ENCODE measurements at places on chromosomes 7 and 10.

GRCh38 chr7:6402041-6402440, 45.7 kb downstream of the DAGLB start:
- DNase-seq = no peak

DNA sequence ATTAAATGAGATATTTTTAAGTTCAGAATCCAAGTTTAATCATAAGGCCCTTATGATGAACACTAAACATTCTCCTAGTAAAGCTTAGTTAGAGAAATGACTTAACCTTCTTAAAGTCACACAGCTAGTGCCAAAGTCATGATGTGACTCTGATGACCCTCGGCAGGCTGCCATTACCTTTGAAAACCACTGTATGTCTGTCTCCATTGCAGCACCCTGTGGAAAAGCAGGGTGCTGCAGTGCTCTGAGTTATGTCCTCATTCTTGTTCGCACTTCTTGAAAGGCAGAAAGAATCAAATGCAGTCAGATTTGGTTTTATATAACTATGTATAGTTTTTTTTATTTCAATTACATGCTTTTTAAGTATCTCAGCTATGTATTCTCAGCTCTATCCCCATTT, 105.0 kb downstream of the PHTF2 start:
- no peak for DNase-seq

- no peak for DNase-seq
Observed at GRCh38 chr7:137443616-137444015, 100.1 kb upstream of the PTN start.

GRCh38 chr7:134701272-134701671, 54.6 kb downstream of the BPGM start:
- DNase-seq = no peak

DNA sequence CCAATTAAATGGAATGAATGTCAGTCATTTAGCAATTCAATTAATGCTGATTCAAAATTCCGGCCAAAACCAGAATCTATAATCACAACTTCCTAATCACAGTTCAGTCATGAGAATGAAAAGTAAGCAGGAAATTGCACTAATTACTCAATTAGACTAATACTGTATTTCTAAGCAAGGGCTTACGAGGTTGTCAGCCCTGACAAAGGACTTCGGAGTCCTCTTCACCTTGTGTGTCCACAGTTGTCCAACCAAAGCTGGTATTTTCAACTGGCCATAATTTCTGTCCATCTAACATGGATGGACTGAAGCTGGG, 17.4 kb downstream of the CPA1 start:
- no peak for DNase-seq

DNA sequence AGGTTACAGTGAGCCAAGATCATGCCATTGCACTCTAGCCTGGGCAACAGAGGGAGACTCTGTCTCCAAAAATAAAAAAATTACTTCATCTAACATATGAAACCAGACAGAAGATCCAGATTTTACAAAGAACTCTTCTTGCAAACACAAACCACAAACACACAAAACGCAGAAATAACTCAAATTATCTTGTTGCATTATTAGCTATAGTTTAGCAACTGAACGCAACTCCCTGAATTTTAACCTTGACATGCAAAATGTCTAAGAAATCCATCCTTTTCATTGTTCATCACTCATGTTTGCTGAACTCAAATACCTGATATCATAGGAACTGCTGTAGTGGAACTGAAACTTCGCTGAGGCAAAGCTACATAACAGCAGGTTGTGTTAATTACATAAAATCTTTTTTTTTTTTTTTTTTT, 64.1 kb downstream of the MICU1 start:
- no peak for DNase-seq

DNA sequence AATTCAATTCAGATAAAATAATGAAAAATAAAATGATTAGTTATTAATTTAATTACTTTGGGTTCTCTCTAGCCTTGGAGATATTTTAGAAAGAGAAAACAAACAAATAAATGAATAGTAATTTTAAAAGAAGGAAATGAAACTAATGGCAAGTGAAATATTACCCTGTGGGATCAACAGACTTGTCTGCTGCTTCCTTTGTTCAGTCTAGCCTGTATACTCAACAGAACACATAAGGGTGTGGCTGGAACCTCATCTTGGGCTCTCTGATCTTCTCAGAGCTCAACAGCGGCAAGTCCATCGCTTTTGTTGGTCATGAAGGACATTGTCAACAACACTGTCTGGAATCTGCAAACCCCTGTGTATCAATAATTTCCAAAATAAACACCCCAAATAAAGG, 904.9 kb downstream of the IPMK start:
- no peak for DNase-seq

GRCh38 chr7:157150882-157151281, 12.2 kb downstream of the UBE3C start:
- DNase-seq = no peak

DNA sequence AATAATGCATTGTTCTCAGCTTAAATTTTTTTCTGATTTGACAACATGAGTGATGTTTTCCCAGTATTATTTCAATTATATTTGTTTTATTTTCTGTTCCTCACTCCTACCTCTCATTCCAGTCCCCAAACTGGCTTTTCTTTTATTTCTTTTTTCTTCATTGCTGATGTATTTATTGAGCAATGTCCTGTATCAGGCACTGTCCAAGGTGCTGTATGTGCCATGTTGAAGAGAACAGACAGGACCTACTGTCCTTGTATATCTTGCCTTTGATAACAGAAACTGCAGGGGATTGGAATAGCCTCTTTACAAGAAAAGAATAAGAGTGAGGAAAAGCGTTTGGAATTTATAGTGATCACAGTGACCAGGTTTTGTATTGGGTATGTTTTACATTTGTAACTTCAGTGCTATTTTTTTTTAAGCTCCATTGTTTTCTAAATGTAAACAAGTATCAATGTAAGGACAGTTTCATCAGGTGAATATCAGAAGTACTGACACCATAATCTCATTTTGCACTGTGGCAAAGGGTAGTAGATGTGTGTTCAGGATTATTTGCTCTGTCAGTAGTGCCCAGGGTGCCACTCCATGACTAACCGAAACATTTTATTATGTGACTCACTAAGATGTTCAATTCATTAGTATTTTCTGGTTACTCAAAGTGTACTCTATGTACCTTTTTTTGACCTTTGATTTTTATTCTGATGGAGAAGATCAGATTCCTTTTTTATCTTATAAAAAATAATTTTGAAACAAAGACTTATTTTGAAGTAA, 15.6 kb upstream of the CLDN12 start:
- no peak for DNase-seq

DNA sequence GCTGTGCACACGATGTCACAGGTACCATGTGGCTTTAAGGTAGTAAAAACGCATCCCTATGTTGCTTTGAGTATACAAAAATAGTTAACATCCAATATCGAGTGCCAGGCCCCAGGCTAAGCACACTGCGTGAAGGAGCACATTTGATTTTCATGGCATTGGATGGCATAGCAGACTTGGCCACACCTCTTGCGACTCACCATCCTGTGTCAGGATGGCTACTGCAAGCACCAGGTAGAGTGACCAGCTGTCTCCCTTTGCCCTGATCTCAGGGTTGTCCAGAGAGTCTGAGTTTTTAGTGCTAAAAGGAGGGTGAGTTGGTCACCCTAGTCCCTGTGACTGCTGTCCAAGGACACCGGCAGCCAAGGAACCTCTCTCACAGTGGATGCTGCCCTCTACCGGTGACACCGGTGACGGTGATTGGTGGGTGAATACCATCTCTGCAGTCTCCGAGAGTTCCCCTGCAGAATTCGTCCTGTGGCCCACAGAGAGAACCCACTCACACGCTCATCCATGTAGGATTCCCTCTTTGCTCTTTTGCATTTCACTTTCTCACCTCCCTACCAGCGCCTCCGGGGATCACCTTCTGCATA, 76.1 kb downstream of the BICC1 start:
- DNase-seq = no peak

GRCh38 chr7:45681596-45682357, 107.6 kb downstream of the ADCY1 start:
- no peak for DNase-seq

DNA sequence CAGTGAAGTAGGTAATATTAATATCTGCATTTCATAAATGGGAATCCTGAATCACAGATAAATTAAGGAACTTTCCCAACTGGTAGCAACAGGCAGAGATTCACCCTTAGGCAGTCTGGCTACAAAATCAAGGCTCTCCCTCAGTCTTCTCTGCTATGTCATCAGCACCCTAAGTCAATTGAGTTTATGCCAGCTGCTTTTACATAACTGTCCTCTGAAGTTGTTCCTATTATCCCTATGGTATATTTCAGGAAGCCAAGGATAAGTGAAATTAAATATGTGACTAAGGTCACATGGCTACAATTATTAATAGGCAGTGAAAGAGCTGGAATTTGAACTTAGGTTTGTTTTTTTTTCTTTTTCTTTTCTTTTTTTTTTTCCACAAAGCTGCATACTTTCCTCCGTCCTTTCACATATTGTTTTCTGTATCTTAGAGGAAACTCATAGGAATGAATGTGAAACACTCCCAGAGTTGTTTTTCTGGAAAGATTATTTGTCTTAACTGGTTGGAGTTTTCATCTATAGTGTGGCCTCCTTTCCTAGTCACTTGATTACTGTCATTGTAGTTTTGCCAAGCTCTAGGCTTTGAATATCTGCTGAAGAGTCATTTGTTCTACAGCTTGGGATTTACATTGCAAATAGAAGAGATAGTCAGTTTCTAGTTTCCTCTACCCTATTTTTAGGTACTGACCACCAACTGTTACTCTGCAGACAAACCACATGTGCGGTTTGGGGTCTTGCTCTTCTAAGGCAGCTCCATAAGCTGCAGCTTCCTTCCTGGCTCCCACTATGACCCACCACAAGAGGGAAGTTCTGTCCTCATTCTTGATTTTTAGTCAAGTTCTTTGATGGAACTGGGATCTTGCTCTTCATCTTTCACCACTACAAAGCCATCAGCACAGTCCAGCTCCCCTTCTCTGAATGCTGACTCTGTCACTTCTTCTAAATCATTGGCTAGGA, 338.0 kb upstream of the KIAA1217 start:
- no peak for DNase-seq

- no peak for DNase-seq
Observed at GRCh38 chr10:26737730-26738129, 40.2 kb downstream of the PDSS1 start.

DNA sequence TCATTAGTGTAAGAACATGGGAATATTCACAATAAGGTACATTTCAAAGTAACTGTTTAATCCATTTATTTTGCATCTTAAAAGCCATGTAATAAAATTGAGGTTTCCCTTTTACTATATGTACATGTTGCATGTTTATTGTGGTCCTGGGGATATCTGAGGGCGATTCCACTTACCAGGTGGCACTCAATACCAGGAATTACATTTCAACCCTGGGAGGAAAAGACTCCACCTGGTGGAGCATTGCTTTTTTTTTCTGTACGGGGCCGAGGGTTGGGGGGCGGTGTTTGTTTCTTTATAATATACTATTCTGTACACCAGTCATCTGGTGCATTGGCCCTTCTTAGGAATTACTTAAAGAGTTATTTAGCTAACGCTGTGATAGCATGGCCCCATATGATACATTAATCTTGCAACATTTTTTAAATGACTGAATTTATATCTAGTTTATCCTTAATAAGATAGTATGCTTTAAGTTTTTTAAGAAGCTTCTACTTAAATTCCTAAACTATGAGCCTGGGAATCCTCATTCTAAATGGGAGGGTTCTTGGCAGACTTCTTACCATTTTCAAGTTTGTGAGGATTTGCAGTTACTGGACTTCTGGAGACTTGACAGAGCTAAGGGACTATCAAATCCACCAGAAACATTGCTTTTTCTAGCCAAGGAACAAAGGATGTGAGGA, 7.2 kb upstream of the HGF start:
- no peak for DNase-seq

GRCh38 chr10:128512767-128513166, 386.5 kb upstream of the MKI67 start:
- no peak for DNase-seq

DNA sequence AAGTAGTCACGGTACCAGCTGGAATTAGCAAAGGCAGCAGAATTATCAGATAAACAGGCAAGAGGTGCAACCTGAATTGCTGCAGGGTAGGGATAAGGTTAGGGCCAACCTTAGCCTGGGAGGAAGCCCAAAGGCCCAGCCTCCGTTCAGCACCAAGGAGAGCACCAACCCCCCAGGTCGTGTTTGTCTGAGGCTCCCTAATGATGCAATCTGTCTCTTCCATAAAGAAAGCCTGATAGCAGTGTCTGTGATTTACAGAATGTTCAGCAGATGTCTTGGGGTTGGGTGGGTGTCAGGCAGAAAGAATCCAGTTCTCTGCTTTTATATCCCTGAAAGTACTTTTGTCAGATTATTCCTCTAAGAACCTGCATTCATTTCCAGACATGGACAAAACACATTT, 328.4 kb upstream of the AOAH start:
- no peak for DNase-seq

GRCh38 chr7:52917982-52918578, 117.4 kb upstream of the POM121L12 start:
- no peak for DNase-seq

- DNase-seq = no peak
Observed at GRCh38 chr7:74655768-74656440, 1.6 kb upstream of the GTF2I start.

DNA sequence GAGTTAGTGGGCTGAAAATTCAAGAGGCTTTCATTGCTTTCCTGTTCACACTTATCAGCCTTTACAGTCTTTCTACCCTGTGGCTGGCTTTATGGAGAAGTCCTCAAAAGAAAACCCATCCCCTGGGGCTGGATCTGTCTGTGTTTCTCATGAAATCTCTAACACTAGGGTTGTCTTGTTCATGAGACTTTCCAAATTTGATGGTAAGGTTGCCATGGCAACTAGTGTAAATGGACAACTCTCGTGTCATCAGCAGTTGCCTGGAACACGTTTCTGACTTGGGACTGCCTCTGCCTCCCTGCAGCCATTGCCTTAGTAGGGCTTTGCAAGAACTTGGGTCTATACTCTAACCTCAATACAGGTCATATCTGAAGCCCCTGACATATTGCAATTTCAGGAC, 35.8 kb upstream of the PLPP4 start:
- no peak for DNase-seq

- DNase-seq = no peak
Observed at GRCh38 chr7:157760004-157760730, 423.4 kb downstream of the DNAJB6 start.

DNA sequence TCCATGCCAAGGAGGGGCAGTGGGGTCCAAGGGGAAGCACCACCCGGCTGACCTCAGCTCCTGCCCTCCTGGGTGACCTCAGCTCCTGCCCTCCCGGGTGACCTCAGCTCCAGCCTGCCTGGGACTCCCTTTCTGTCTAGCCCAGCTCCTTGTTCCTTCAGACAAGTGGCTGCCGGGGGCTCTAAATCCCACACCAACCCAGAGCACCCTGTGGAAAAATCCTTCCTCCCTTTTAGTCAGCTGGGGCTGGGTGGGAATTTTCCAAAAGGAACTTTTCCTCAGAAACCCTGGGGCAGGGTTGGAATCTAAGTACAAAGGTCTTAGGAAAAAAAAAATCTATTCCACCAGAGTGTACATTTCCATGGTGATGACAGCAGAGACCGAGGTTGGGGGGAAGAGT, 36.3 kb downstream of the AKR1B1 start:
- no peak for DNase-seq

All from pulmonary artery endothelial cell (primary cell).